ENCODE measurements at places on chromosomes 13 and 19.

- DNase-seq, result no peak
These were observed 53.9 kb downstream of the CHST8 start for GRCh38 chr19:33675501-33676124.

- no peak for DNase-seq
These were observed 1212.0 kb downstream of the PCDH17 start for GRCh38 chr13:58843567-58843966.

DNA sequence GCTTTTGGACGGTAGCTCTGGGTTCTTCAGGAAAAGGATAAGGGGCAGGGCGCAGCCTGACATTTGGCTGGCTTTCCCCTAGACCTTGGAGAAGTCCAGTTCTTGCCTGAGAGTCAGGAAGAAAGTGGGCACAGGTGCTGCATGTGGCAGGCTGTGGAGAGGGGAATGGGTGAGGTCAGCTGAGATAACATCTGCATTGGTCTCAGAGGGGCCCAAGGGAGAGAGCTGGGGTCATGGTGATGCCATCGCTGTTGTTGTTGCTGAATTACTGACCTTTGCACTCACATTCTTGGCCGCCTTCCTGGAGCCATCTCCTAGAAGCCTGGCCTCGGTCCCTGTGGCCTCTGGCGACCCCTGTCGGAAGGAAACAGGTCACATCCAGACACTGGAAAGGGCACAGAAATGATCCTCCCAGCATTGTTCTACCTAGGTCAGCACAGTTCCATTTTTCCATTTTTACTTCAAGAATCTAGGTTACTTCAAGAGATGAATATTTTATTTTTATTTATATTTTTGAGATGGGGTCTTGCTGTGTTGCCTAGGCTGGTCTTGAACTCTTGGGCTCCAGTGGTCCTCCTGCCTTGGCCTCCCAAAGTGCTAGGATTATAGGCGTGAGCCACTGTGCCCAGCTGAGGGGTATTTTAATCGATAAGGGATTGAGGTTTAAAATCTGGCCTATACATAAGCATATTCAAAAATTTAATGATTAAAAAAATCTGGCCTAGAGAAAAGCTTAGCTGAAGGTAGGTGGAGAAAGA, 6.5 kb upstream of the LIPE start:
- no peak for DNase-seq

DNA sequence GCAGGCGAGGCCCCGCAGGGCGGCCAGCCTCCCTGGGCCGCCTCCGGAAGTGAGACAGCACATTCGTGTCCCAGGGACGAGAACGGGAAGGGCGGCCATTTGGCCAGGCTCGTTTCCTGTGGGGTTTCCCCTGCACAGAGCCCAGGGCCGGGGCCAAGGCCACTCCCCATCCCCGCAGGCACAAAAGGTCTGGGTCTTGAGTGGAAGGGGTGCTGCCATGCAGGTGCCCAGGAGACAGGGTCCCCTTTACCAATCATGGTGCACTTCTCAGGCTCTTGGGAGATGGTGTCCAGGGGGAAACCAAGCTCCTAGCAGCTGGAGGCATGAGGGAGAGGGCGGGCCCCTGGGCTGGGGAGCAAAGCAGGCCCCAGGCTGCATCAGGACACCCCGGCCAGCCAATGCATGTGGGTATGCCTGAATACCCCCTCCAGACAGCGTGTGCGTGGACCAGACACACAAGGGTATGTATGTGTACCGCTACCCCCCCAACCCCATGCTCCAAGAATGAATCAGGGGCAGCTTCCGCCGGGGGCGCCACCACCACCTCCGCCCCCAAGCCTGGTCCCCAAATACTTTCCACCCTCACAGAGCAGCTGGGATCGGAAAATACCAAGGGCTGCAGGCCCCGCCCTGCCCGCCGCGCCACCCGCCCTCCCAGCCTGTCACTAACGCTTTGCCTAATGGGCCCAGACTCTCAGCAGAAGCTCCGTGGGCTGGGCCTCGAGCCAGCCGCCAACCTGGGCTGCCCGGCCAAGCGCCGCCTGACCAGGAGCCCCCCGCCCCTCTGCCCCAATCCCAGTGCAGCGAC, 37.6 kb upstream of the NANOS3 start:
- DNase-seq, result no peak

DNA sequence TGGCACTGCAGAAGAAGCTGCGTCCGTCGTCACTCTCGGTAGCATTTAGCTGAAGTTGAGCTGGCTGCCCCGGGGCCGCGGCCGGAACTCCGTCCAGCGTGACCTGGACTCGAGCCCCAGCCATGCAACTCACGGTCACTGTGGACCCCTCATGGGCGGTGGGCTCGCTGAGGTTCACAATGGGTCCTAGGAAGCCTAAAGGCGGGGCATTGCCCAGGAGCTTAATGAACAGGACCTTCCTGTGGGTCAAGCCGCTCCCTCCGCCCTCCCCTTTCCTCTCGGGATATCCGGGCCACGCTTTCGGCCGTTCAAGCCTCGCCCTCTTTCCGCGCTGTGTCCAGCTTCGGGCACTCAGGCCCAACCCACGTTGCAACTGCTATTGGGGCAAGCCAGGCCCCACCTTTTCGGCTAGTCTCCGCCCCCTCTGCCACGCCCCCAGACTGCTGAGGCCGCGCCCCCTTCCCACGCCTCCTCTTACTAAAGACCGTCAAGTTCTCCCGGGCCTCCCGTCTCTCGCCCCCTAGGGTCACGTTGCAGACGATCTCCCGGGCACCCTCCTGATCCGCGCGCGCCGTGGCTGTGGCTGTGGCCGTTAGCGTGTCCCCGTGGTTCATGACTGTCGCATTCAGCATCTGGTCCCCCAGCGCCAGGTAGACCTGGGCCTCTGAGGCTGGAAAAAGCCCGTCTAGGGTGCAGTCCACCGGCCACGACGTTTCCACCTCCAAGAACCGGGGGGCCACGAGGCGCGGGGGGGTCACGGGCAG, 1.4 kb upstream of the RAVER1 start:
- peak; percentile 32 for DNase-seq

DNA sequence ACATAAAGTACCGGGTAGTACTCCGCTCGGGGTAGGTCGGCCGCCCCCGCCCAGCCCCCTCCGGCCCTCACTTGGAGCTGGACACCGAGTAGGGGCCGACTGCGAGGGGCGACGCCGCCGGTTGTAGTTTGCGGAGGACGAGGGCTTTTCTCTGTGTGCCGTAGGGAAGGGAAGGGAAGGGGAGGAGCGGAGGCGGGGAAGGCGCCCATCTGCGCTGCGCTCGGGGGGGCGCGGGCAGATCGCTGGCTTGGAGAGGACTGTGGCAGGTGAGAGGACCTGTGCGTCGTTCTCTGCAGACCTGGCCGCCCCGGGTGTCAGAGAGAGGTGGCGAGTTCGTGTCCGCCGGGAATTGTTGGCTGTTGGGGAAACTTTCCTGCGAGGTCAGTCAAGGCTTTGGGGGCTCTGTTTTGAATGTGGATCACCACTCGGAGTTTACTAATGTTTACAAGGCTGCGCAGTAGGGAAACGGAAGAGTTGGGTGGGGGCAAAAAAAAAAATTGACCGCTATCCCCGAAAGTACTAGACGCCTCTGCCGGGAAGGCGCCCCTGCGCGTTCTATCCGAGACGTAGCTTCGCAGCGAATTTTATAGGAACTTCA, 1.4 kb downstream of the ING1 start:
- DNase-seq, result peak; percentile 79

DNA sequence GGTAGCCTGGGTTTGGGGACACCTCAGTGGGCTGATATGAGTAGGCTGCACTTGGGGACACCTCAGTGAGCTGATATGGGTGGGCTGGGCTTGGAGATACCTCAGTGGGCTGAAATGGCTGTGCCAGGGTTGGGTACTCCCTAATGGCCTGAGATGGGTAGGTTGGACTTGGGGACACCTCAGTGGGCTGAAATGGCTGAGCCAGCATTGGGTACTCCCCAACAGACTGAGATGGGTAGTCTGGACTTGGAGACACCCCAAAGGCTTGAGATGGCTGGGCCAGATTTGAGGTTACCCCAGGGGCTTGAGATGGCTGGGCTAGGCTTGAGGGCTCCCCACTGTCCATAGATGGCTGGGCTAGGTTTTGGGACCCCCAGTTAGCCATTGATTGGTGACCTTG, 12.1 kb downstream of the IQCN start:
- no peak for DNase-seq

DNA sequence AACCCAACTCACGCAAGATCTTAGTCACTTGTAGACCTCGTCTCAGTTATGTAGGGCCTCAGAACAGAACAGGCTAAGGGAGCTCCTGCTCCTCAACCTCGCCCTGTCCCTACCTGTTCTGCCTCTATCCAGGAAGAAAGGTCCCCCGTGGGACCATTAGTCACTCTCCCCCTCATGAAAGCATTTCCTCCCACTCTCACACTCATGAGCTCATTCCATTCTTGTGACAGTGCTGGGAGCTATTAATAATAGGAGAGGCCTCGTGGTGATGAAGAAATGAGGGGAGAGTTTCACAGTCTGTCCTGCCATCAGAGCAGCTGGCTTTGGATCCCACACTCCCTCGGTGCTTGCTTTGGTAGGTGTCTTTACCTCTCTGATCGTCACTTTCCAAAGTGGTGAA, 10.2 kb downstream of the PPP2R1A start:
- no peak for DNase-seq

- no peak for DNase-seq
These were observed 7.8 kb upstream of the CLC start for GRCh38 chr19:39745643-39746042.

- peak; percentile 35 for DNase-seq
These were observed 58.4 kb downstream of the ZIC5 start for GRCh38 chr13:99913167-99913566.

- no peak for DNase-seq
These were observed 165.6 kb downstream of the POU4F1 start for GRCh38 chr13:78437781-78438180.

DNA sequence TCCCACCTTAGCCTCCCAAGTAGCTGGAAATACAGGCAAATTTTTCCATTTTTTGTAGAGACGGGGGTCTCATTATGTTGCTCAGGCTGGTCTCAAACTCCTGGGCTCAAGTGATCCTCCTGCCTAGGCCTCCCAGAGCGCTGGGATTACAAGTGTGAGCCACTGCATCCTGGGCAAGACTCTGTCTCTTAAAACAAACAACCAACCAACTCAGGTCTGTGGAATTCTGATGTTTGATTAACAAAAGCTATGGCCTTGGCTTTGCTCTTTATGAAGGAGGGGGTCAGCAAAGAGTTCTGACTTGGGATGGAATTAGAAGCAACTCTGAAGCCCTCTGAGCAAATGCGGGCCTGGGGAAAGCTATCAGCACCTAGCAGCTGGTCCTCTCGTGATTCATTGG, 117.7 kb downstream of the IER2 start:
- DNase-seq, result no peak

GRCh38 chr19:47069795-47070194, 21.4 kb upstream of the TMEM160 start:
- no peak for DNase-seq

DNA sequence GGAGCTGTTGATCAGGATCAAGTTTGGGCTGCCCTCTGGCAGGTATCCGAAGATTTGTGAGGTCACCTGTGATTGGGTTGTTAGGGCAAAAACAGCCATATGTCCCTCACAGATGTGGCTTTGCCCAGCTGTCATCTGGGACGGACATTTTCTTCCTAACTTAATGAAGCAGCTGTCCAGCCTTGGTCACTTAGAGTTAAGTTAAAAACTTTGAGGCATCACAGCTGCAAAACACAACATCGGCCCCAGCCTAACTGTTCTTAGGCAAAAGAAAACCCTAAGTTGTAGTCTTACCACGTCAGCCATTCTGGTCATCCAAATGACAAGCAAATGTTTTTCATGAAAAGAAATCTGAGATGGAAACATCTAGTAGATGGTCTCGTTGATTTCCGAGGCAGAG, 318.4 kb downstream of the DCLK1 start:
- no peak for DNase-seq

DNA sequence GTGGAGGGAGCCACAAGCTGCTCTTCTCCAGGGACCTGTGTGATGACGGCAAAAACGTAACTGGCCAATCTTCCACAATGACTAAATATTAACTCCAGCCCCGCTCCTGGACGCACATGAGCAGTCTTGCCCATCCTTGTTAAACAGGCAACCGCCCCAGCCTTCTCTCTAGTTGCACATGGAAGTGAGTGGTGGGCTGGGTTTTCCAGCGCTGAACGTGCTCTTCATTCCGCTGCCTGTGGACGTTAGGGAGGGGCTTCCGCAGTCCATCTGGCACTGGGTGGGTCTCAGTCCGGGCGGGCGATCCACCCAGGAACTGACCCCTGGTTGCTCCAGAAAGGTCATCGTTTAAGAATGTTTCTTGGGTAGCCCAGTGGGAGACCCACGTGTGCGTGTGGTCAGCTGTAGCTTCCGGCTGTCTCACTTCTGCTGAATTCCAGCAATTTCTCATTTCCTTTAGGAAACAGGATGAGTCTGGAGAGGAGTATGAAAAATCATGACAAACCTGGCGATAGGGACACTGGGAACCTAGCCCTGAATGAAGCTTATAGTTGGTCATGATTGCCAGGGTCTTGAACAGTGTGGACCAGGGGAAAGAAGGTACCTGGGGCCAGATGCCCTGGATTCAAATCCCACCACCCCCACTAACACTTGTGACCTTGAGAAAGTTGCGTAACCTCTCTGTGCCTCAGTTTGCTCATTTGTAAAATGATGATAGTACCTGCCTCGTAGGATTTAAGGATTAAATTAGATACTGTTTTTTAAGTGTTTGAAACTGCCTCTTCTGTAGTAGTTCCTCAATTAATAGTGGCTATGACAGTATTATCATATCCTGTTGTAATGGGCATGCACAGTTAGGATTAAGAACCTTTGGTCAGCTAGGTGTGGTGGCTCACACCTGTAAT, 92.6 kb downstream of the SIPA1L3 start:
- no peak for DNase-seq

DNA sequence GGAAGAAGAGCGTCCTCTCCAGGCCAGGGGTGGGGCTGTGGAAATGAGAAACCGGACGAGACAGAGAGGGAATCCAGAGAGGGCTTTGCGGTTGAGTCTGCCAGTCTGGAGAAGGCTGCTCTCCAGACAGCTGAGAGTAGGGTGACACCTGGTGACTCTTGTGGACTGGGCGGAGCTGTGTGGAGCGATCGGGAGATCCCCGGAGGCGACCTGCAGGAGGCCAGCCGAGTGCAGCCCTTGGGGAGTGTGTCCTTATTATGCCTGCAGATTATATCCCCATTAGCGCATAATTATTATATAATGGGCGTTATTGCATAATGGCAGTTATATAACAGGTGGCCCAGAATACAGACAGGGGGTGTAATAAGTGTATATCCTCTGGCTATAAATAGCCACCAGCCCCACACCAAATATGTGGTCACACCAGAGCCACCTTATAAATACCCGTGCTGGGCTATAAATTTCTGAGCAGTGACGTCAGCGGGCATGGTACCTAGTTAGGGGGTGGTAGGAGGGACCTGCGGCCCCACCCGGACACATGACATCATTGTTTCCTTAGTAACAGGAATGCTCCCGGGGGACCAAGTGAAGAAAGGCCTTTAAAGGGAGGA, 41.2 kb downstream of the NFIX start:
- DNase-seq, result peak; percentile 88

GRCh38 chr19:46863818-46864629, 3.2 kb downstream of the ARHGAP35 start:
- DNase-seq, result no peak
